Hepatocyte (in vitro differentiated cells): ENCODE measurements at places on chromosomes 7 and 10.

DNA sequence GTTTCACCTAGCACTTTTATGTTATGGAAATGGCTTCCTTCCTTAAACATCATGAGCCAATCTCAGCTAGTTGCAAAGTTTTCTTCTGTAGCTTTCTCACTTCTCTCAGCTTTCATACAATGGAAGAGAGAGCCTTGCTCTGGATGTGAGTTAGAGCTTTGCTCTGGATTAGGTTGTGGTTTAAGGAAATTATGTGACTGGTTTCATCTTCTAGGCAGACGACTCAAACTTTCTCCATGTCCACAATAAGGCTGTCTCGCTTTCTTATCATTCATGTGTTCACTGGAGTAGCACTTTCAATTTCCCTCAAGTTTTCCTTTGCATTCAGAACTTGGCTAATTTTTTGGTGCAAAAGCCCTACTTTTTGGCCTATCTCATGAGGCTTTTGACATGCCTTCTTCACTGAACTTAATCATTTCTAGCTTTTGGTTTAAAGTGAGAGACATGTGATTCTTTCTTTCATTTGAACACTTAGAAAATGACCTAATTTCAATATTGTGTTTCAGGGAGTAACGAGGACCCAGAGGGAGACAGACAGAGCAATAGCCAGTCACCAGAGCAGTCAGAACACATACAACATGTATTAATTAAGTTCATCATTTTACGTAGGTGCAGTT lies 49.8 kb downstream of the CNOT4 start:
- H3K4me3 ChIP-seq: no peak overlapping the region
- no peaks in the 10 kb centered on the region for H3K36me3 ChIP-seq
- no peaks in the 10 kb centered on the region for H3K27me3 ChIP-seq
- no peak overlapping the region for H3K27ac ChIP-seq
- peaks cover 16% of the 10 kb centered on the region for H3K4me1 ChIP-seq

DNA sequence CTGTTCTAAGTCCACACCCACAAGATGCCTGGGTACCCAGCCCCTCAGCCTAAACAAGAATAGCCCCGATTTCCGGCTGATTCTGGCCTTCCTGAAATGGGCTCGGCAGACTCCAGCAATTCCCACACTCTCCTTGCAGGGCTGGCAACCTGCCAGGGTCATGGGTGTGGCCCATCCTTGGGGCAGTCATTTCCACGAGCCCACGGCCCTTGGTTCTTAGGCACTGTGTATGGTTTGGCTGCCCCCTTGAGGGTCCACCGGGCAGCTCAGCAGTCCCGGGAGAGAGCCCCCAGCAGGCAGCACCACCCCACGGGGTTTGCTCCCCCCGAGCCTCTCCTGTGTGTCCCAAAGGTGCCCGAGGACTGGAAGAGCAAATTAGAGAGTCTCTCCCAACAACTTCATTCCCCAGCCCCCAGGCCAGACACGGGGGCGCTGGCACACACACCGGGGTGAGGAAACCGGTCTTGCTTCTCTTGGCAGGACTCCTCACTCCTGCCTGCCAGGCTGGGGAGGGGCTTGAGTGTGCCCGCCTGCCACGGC lies 142.2 kb downstream of the EMX2 start:
- H3K27me3 ChIP-seq: peaks cover 24% of the 10 kb centered on the region
- no peaks in the 10 kb centered on the region for H3K36me3 ChIP-seq
- no peak overlapping the region for H3K27ac ChIP-seq
- H3K4me3 ChIP-seq: no peak overlapping the region
- no peaks in the 10 kb centered on the region for H3K4me1 ChIP-seq

GRCh38 chr10:18100669-18101068 lies 39.6 kb upstream of the CACNB2 start:
- no peaks in the 10 kb centered on the region for H3K4me1 ChIP-seq
- no peaks in the 10 kb centered on the region for H3K36me3 ChIP-seq
- H3K4me3 ChIP-seq: no peak overlapping the region
- no peak for DNase-seq
- H3K27ac ChIP-seq: no peak overlapping the region

GRCh38 chr7:42883950-42884349 lies 27.9 kb downstream of the C7orf25 start:
- H3K27ac ChIP-seq: no peak overlapping the region
- H3K27me3 ChIP-seq: no peaks in the 10 kb centered on the region
- H3K4me3 ChIP-seq: no peak overlapping the region
- H3K36me3 ChIP-seq: no peaks in the 10 kb centered on the region
- peaks cover 7% of the 10 kb centered on the region for H3K4me1 ChIP-seq
- DNase-seq: no peak

- no peak overlapping the region for H3K4me3 ChIP-seq
- H3K27ac ChIP-seq: no peak overlapping the region
- DNase-seq: no peak
- H3K36me3 ChIP-seq: no peaks in the 10 kb centered on the region
Measured at GRCh38 chr10:110110338-110110737, 97.1 kb upstream of the MXI1 start.

DNA sequence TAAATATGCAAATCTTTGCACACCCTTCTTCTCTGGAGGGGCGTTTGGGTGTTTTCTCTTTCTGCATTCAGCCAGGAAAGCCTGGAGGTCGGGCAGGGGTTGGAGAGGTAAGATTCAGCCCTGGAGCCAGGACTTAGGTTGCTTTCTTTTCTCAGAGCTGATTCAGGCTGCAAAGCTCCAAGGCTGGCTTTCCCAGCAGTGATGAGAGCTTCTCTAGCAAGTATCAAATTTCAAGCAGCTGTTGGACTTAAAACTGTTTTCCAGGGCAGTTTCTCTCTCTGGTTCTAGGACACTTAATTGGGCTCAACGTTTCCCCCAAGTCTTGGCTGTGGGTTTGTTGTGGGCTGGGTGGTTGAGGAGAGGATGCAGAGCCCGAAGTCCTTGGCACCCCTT lies 608 bp downstream of the AKR1B10 start:
- peaks cover 22% of the 10 kb centered on the region for H3K4me1 ChIP-seq
- H3K36me3 ChIP-seq: no peaks in the 10 kb centered on the region
- H3K4me3 ChIP-seq: no peak overlapping the region
- H3K27me3 ChIP-seq: no peaks in the 10 kb centered on the region
- peak; percentile 47 for DNase-seq

DNA sequence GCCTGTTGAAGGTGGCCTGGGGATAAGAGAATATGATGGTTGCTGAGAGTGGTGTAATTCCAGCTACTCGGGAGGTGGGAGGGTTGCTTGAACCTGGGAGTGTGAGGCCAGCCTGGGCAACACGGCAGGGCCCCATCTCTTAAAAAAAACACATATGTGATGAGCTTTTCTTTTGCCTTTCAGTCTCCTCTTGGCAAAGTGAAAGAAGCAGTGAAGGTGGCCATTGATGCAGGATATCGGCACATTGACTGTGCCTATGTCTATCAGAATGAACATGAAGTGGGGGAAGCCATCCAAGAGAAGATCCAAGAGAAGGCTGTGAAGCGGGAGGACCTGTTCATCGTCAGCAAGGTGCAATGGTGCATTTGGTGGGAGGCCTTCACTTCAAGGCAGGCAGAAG lies 3.1 kb downstream of the AKR1B10 start:
- peaks cover 24% of the 10 kb centered on the region for H3K4me1 ChIP-seq
- no peaks in the 10 kb centered on the region for H3K36me3 ChIP-seq
- DNase-seq: no peak
- no peak overlapping the region for H3K4me3 ChIP-seq
- no peak overlapping the region for H3K27ac ChIP-seq
- no peaks in the 10 kb centered on the region for H3K27me3 ChIP-seq

DNA sequence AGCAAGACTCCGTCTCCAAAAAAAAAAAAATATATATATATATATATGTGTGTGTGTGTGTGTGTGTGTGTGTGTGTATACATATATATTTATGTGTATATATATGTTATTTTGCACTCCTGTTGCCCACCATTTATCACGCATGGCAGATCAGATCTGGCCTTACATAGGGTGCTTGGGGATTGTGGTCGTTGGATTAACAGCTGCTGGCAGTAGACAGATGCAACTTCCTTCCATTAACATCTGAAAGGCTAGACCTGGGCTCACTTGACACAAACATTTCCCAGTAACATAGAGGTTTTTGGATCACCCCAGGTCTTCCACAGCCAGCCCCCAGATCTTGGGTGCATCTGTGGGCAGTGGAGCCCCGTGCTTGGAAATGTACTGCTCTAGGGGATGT lies 40.8 kb upstream of the DLD start:
- DNase-seq: no peak
- H3K27ac ChIP-seq: peak overlapping the region; percentile 63
- peaks cover 4% of the 10 kb centered on the region for H3K4me1 ChIP-seq
- no peak overlapping the region for H3K4me3 ChIP-seq
- no peaks in the 10 kb centered on the region for H3K36me3 ChIP-seq

- H3K27ac ChIP-seq: peak overlapping the region; percentile 89
- H3K36me3 ChIP-seq: no peaks in the 10 kb centered on the region
- H3K4me3 ChIP-seq: no peak overlapping the region
- no peak for DNase-seq
Measured at GRCh38 chr10:100184426-100184825, 1.4 kb downstream of the ERLIN1 start.

DNA sequence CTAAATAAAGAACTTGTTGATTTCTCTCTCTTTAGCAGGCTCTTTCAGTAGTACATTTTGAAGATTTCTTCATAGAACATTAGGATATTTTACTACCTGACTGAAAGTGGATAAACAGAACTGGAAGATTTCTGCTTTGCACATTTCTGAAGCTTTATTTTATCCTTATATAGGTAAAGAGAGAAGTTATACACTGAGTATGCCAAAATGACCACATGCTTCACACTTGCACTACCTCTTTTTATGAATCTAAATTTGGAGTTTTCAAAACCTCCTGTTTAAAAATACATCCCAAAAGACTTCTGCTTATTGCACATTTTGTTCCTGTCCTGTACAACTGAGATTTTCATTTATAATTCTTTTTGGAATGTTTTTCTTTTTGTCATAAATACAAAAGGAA lies 197.4 kb upstream of the PRPS1L1 start:
- no peak overlapping the region for H3K27ac ChIP-seq
- no peak overlapping the region for H3K4me3 ChIP-seq
- H3K4me1 ChIP-seq: peaks cover 10% of the 10 kb centered on the region

GRCh38 chr10:71052708-71053107 lies 159.7 kb upstream of the UNC5B start:
- no peak overlapping the region for H3K27ac ChIP-seq
- H3K36me3 ChIP-seq: no peaks in the 10 kb centered on the region
- DNase-seq: no peak

- no peaks in the 10 kb centered on the region for H3K4me1 ChIP-seq
- no peak for DNase-seq
- H3K27ac ChIP-seq: no peak overlapping the region
- peak overlapping the region; percentile 39 for H3K4me3 ChIP-seq
Measured at GRCh38 chr7:76281706-76282343, 20.6 kb upstream of the HSPB1 start.

- no peak overlapping the region for H3K4me3 ChIP-seq
- H3K4me1 ChIP-seq: no peaks in the 10 kb centered on the region
- DNase-seq: peak; percentile 25
- H3K27me3 ChIP-seq: no peaks in the 10 kb centered on the region
- no peak overlapping the region for H3K27ac ChIP-seq
Measured at GRCh38 chr7:125391921-125392320, 462.3 kb upstream of the POT1 start.

- no peak overlapping the region for H3K27ac ChIP-seq
- no peaks in the 10 kb centered on the region for H3K27me3 ChIP-seq
- H3K4me1 ChIP-seq: no peaks in the 10 kb centered on the region
- no peak for DNase-seq
- no peak overlapping the region for H3K4me3 ChIP-seq
- no peaks in the 10 kb centered on the region for H3K36me3 ChIP-seq
Measured at GRCh38 chr7:158559356-158559755, 28.3 kb downstream of the PTPRN2 start.

GRCh38 chr10:88113657-88114272 lies 250.3 kb downstream of the PTEN start:
- H3K4me3 ChIP-seq: no peak overlapping the region
- H3K27ac ChIP-seq: no peak overlapping the region
- no peaks in the 10 kb centered on the region for H3K4me1 ChIP-seq
- H3K36me3 ChIP-seq: no peaks in the 10 kb centered on the region
- H3K27me3 ChIP-seq: no peaks in the 10 kb centered on the region
- no peak for DNase-seq

DNA sequence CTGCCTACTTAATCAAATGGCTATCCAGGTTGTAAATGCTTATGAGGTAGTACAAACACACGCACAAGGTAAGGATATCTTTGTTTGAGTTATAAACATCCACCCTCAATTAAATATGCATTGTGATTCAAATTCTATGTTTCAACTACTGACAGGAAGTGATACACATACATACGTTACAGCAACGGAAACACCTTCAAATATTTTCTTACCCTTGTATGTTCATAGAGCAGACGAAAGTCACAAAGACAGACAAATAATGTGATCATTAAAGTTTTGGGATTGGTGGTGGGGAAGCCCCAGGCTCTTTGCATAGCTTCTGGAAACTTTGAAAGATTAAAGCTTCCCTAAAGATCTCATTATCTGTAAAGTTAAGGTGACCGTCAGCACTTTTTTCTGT lies 521.0 kb downstream of the PARD3 start:
- H3K27ac ChIP-seq: no peak overlapping the region
- H3K27me3 ChIP-seq: no peaks in the 10 kb centered on the region
- DNase-seq: no peak
- no peaks in the 10 kb centered on the region for H3K36me3 ChIP-seq
- H3K4me1 ChIP-seq: peaks cover 13% of the 10 kb centered on the region

GRCh38 chr7:78220754-78221153 lies 422.2 kb downstream of the PHTF2 start:
- no peaks in the 10 kb centered on the region for H3K27me3 ChIP-seq
- H3K36me3 ChIP-seq: no peaks in the 10 kb centered on the region
- H3K27ac ChIP-seq: no peak overlapping the region
- H3K4me3 ChIP-seq: no peak overlapping the region

DNA sequence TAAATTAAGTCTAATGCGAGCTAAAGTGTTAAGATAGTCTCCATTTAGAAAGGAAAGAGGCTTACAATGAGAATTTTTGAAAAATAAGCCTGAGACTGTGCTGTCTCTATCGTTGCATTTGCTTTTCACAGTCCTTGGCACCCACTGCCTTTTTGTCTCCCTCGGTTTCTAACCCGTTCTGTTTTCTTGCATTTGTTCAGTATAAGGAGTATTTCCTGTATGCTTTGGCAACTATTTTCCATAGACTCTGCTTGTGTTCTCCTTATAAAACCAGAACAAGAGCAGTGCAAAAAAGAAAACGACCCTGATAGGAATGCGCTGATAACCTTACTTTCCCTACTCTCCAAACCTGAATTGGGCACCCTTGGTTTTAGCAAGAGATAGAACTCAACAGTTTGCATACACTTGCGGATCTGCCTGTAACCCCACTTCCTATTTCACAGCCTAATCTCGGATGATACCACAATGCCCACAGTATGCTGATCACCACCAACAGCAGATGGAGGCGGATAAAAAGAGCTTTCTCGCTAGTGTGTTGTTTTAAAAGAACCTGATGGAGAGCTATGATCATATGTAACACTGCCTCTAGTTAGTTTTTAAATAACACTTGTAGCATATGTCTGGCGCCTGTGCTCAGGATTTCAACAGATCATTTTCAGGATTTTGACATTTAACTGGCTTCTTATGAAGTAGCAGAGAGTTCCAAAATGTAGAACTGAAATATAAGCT lies 1.6 kb upstream of the ARHGAP12 start:
- H3K36me3 ChIP-seq: no peaks in the 10 kb centered on the region
- peak overlapping the region; percentile 99 for H3K27ac ChIP-seq
- no peak for DNase-seq
- H3K4me1 ChIP-seq: peaks cover 20% of the 10 kb centered on the region

- no peak for DNase-seq
- H3K4me3 ChIP-seq: no peak overlapping the region
- no peaks in the 10 kb centered on the region for H3K27me3 ChIP-seq
- no peaks in the 10 kb centered on the region for H3K36me3 ChIP-seq
Measured at GRCh38 chr10:118116715-118117449, 70.1 kb upstream of the RAB11FIP2 start.
